ENCODE measurements at places on chromosomes 16 and 17.

- no peak for DNase-seq
Observed at GRCh38 chr17:8826808-8827435, 27.8 kb upstream of the MFSD6L start.

GRCh38 chr17:80794281-80795089 is 197.2 kb upstream of the CHMP6 start:
- DNase-seq: no peak

DNA sequence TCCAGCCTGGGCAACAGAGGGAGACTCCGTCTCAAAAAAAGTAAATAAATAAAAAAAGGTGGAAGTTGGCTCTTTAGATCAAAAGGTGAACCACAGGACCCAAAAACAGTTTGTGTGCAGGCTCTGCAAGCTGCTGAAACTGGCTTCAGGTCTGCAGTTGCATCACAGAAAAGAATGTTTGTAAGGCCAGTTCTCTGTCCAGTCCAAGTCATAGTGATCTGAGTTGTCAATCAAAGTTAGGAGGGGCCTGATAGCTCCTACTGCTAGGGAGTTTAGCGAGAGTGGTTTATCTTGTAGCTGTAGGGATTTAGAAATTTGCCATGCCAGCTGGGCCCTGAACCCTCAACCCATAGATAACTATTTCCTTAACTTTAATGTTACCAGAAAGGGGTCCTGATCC is 101.2 kb upstream of the CACNG5 start:
- no peak for DNase-seq

DNA sequence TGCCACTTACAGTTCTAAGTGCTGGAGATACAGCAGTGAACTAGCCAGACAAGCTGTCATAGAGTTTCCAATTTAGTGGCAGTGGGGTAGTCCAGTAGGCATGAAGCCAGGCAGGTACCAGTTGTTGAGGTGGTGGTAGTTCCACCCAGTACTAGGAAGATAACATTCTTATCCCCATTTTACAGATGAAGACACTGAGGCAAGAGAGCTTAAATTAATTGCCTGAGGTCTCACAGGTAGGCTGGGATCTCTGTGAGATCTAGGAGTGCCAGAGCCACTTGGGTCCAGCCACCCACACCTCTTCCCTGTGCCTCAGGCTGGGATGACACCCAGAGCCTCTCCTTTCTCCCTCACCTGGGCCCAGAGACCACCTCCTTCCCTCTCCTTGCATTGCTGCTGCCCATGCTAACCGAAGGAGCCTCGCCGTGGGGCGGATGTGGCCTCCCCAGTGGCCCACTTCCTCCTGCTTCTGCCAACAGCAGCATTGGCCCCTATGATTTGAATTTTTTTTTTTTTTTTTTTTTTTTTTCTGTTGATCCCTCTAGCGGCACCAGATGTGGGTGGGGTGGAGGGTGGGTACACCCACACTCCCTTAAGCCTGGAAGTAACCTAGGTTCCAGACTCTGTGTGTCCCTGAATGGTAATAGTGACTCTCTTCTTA is 114.0 kb downstream of the PRKCB start:
- no peak for DNase-seq

DNA sequence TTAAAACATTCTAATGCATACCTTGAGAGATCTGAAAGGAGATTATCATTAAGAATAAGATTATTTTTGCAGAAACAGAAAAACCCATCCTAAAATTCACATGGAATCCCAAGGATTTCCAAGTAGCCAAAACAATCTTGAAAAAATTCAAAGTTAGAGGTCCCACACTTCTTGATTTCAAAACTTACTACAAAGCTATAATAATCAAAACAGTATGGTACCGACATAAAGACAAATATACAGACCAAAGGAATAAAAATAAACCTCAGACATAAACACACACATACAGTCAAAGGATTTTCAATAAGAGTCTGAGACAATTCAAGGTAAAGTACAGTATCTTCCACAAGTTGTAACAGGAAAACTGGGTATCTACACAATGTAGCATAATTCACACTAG is 16.2 kb downstream of the C16orf87 start:
- DNase-seq: no peak

GRCh38 chr16:57822018-57822553 is 19.8 kb upstream of the KIFC3 start:
- DNase-seq: no peak

- no peak for DNase-seq
Observed at GRCh38 chr17:83199500-83200201, 120.2 kb downstream of the METRNL start.
